Stimulated activated CD8-positive, alpha-beta memory T cell treated with anti-CD3 and anti-CD28 coated beads, Interleukin-4, amount 100 ng/mL, for 4 hours (primary cell): ENCODE measurements at places on chromosomes 7 and 10.

GRCh38 chr7:87347207-87347606, 1.7 kb downstream of the CROT start:
- DNase-seq: no peak

DNA sequence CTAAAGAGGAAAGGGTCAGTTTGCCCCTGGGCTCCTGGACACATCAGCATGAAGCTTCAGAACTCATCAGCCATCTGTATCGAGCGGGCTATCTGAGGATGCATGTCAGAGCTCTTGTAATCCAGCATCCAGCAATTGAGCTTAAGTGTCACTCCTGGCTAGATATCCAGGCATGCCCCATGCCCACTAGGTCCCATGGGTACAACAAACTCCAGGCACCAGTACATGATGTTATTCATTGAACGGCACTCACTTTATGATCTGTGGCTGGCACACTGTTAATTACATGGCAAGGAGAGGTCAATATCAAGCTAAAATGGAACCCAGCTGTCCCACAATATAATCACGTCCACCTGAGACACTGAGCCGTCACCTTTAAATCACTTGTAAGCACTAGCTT, 274.2 kb downstream of the ELMO1 start:
- no peak for DNase-seq

DNA sequence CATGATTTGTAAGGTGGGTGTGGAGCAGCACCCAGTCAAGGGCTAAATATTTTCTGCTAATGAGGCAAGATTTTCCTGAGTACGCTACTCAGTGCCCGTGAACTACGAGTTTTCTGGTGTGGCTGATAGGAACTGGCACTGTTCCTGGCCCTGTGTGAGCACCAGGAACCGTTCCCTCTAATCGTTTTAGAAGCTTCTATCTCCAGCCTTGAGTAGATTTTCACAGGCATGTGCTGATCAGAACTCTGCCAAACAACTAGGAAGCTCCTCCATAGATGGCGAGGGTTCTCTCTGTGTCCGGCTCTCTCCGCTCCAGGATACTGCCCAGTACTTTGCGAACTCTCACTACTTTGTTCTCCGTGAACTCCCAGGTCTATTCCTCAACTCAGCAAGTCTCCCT, 17.7 kb downstream of the TRIM4 start:
- no peak for DNase-seq

DNA sequence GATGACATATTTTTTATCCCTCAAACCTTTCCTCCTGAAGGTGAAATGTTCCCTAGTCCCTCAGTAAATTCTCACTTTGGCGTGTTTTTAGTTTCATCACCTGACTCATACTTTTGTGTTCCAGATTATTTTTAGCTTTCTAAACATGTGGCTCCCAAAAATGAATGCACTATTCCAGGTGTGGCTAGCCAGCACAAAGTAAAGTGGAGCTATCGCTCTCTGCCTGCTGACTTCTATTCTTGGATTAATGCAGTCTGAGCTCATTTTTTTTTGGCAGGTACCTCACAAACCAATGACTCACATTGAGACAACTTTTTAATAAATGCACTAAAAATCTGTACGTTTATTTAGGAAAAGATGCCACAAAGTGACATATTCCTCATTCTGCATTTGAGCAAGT, 58.8 kb upstream of the LANCL2 start:
- no peak for DNase-seq

GRCh38 chr10:28295336-28295735, 7.5 kb downstream of the MPP7 start:
- DNase-seq: no peak

DNA sequence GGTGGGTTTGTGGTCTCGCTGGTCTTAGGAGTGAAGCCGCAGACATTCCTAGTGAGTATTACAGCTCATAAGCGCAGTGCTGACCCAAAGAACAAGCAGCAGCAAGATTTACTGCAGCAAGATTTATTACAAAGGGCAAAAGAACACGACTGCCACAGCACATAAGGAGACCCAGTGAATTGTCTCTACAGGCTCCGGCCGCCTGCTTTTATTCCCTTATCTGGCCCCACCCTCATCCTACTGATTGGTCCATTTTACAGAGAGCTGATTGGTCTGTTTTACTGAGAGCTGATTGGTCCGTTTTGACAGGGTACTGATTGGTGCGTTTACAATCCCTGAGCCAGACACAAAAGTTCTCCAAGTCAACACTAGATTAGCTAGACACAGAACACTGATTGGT, 82.1 kb downstream of the VIPR2 start:
- DNase-seq: no peak

GRCh38 chr7:107111196-107111595, 57.6 kb upstream of the HBP1 start:
- no peak for DNase-seq

DNA sequence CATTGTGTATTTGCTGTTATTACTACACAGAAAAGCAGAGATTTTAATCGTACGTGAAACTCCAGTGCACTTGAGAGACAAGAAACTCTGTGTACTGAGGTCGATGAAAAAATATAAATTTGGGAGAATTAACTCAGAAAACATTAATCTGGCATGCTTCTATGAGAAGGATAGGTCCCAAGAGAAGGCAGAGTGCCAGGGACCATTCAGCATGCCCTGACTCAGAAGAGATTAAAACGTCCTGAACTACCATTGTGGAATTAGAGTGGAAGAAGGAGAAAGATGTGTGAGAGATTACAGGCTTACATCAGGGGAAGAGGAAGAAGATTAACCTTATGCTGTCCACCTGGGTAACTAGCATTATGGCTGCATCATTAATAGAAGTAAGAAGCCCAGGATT, 72.4 kb downstream of the REEP3 start:
- DNase-seq: no peak

GRCh38 chr10:21336476-21337170, 188.9 kb downstream of the SKIDA1 start:
- DNase-seq: no peak

DNA sequence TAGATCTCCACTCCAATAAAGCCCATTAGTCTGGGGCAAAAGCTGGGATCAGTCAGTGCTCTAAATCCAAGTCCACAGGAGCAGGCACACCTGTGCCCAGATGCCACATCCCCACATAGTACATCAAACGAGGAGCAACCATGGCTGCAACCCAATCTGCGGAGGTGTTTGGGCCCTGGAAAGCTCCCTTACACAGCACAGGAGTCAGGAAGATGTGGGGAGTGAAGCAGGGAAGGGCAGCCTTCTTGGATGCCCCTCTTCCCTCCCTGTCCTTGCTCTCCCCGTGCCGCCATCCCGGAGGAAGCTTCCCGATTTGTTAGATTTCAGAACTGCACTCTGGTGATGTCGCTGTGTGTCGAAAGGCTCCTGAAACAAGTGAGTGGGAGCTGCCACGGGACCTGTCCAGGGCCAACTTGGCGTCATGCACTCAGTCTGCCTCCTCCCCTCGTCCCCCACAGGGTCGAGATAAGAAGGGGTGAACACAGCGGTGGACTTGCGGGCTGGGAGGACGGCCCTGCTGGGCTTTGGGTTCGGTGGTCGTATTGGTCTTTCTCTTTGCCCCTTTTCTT, 230.6 kb upstream of the GRB10 start:
- no peak for DNase-seq

DNA sequence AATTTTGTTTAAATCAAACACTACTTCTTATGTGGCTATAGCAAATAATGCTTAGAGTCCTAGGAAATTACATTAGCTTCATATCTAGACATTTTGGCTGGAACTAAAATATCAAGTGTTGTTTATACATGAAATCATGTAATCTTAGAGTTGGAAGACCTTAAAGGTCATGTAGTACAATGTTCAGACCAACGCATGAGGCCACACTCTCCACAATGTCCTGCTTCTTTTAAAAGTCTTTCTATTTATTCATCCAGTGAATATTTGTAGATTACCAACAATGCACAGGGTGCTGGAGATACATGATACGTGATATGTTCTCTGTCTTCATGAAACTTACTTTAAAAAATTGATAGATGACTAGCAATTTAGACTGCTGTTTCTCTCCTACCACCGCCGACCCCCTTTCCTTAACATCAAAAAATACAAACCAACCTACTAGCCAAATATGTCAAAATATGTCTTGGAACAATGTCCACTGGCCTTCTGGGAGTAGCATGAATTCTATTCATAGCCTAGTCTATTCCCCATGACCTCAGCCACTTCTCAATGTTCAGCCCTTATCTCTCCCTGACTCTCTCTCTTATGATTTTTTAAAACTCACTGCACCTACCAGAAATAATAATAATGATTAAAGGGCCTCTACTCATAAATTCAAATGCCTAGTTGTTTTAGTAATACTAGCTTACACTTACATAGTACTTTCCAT, 59.5 kb upstream of the CAV2 start:
- no peak for DNase-seq

- no peak for DNase-seq
Measured at GRCh38 chr7:3937605-3938004, 636.6 kb downstream of the SDK1 start.

GRCh38 chr10:124198871-124199270, 105.5 kb upstream of the CHST15 start:
- no peak for DNase-seq

DNA sequence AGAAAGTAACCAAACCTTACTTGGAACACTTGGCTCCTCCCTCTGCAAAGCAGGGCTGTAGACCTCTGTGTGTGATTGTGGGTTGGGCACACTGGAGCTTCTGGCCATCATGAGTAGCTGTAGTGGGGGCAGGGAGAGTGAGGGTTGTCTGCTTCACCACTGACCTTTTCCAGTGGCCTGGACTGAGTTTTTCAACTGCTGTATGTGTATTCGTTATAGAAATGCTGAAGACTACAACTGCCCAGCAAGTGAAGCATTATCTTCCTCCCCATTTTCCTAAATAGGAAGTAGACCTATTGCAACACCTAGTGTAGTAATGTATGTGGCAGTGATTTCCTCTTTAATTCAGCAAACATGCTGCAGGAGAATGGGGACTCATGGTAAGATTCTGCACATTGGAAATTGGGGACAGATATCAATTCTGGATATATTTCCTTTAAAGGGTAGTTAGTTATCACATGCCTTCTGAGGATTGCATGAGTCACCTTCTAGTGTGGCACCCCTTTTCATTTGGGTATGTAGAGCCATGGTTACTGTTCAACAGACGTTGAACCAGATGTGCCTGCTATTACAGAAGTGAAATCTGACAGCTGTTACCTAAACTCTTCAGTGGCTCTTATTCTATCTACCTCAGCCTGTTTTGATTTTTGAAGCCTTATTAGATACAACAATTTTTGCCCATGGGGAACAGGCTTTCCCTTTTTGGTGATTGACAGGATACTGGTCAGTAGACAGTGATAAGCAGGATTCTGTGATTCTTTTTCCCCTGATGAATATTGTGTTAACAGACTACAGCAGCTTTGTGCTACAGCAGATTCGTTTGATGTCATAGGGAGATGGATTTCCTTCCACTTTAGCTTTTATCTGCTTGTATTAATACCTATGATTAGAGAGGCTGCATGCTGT, 130.9 kb downstream of the SND1 start:
- no peak for DNase-seq

- DNase-seq: no peak
Measured at GRCh38 chr7:115561335-115562110, 469.0 kb downstream of the TFEC start.

DNA sequence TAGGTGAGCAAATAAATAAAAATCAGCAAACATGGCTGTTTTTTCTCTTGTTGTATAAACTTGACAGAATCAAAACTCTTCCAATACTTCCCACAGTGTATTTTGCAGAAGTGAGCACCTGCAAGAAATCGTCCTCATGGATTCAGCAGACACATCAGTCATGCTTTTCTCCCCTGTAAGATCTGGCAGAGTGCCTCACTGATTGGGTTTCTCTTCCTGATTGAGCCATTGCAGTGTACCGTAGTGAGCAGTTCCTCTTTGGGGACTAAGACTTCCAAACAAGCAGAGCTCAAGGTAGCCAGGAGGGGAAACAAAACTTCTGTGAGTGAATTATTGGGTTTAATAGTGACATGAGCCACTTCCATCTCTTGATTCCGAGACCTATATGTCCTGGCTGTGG, 2.2 kb upstream of the CCDC3 start:
- DNase-seq: no peak

GRCh38 chr10:6543431-6544005, 36.6 kb downstream of the PRKCQ start:
- DNase-seq: no peak

DNA sequence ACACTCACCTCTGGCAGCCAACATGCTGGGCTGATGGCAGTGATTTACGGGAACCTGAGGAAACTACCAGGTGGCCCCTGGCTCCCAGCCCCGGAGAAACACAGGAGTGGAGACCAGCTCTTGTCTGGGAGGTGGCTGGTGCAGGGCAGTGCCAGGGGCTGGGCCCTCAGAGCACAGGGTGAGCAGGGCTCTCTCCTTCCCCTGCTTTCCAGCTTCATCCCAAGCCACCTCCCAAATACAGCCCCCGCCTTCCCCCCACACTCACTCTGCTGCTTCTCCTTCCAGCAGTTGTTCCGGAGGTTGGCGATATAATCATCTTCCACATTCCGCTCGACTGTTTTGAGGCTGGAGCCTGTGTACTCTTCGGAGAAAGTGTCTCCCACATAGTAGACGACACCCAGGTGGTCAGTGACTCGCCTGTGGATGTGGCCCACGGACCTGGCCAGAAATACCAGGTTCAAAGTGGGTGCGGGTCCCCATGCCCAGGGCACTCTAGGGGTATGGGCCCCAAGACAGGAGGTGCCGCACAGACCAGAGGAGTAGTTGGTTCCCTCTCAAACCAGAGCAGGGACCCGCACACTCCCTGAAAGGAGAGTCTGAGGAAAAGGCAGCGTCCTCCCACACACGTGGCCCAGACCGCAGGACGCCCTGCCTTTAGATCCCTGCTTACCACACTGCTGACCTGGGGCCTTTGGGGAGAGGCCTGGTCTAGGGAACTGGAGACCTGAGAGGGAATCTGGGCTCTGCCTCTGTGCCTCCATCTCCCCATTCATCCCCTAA, 18.3 kb downstream of the DNAJB12 start:
- DNase-seq: no peak

GRCh38 chr7:138352570-138353461, 107.2 kb upstream of the TRIM24 start:
- no peak for DNase-seq

- DNase-seq: no peak
Measured at GRCh38 chr10:86687750-86688149, 19.4 kb downstream of the LDB3 start.

GRCh38 chr7:51024867-51025266, 242.2 kb upstream of the GRB10 start:
- no peak for DNase-seq

DNA sequence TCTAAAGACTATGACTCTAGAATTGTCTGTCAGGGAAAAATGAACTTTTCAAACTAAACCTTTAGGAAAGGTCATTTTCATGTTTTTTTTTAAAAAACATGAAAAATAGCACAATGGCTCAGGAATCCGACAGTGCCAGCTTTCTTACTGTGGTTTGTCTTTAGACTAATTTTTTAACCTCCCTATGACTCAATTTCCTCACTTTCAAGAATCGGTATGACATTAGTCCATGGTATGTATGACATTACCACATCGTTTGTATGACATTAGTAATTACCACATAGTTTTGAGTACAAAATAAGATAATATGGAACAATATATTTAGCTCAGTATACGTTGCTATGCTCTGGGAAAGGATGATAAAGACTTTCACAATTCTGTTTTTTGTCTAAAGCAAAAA, 383.2 kb downstream of the PTPRN2 start:
- DNase-seq: no peak
